ENCODE measurements at places on chromosomes 16 and 17.

GRCh38 chr16:67613808-67614207, 31.1 kb upstream of the CARMIL2 start:
- no peak for DNase-seq

GRCh38 chr17:76556765-76557367, 17.0 kb downstream of the PRCD start:
- DNase-seq = no peak

- peak; percentile 28 for DNase-seq
Observed at GRCh38 chr16:74309789-74310781, 13.5 kb downstream of the PSMD7 start.

DNA sequence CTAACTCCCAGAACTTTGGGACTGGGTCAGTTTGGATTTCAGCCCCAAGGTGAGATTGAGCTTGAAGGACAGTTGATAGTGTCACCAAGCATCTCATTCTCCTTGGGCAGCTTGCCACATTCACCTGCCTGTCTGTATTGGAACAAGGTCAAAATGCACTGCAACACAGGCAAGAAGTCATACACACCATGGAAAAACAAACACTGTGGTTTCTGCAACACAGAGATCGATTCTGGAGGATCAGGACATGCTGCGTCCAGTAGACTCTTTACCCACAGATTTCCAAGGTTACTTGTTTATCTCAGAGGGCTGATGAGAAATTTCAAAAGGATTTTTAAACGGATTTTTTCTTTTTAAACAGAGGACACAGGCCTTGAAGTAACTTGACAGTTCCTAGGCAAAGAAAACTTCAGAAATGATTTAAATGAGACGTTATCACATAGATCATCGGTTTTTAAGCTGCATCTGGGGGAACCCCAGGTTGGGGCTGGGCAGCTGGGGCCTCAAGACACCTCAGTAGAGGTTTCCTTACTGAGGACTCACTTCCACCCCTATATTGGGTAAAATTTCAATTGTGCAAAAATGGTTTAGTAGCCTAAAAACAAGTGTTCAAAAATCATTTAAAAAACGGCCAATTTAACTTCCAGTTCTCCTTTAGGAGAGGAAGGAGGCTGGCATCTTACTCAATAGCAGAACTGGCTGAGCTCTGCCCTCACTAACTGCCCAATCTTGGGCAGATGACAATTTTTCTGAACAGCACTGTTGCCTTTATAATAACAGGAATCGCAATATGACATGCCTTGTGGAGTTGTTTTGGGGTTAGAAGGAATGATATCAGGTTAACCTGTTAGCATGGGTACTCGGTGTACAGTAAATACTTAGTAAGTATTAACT, 299.3 kb downstream of the XYLT1 start:
- DNase-seq = no peak

- DNase-seq = peak; percentile 41
Observed at GRCh38 chr17:6069539-6070429, at the start of gene WSCD1. Gene WSCD1, plus strand, starts transcription at chr17:6070379. Its CDS starts 10,280 bp downstream, at chr17:6080659.

Measured in NCI-H345 (cell line).